SK-MEL-5 (cell line): ENCODE measurements at places on chromosomes 7 and 10. TPM values are rescaled to one million over a fixed set of nuclear protein-coding genes. Genes with fewer than 3 reads are reported as not detected.

DNA sequence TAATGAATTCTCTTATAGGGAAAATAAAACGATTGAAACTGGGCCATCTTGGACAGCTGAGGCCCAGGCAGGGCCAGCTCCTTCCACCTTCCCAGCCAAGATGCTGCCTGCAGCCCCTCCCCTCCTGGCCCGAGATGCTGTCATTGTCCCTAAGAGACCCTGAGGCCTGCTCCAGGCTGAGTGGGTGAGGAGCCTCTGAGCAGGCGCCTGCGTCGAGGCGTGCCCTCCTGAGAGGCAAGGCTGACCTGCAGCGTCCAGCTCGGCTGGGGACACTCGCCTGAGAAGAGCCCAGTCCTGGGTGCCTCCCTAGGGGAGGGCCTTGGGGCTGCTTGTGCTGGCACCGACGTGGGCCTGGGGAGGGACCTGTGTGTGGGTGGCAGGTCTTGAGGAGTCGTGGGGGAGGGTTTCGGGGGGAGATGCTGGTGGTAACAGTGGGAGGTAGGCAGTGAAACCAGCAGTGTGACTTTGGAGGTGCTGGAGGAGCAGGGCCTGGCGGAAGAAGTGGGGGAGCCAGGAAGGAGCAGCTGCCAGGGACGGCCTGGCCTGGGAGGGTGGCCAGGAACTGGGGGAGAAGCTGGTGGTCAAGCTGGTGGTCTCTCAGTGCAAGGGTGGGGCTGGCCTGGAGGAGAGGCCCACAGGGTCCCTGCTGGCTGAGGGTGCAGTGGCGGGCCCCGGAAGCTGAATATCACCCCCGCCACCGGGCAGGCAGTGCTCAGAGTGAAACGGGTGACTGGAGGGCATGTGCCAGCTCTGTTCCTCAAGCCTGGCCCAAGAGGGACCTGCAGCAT lies 7.9 kb downstream of the GPR146 start:
- no peak for DNase-seq

DNA sequence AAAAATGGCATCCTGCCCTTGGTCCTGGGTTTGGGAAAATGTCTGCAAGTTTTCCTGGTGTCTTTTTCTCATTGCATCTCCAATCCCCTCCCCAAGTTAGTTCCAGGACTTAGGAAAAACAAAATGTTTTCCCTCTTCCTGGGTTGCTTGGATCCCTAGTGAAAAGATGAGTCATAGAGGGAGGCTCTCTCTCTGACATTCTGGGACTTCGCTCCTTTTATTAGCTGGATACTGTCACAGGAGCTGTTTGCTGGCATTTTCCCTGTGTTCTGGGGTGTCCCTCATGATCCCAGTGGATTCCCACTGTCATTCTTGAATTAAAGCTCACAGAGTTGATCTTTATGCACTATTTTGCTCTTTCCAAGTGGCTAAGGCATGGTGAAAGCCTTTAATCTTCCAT lies 316.4 kb upstream of the MBL2 start:
- DNase-seq = no peak

DNA sequence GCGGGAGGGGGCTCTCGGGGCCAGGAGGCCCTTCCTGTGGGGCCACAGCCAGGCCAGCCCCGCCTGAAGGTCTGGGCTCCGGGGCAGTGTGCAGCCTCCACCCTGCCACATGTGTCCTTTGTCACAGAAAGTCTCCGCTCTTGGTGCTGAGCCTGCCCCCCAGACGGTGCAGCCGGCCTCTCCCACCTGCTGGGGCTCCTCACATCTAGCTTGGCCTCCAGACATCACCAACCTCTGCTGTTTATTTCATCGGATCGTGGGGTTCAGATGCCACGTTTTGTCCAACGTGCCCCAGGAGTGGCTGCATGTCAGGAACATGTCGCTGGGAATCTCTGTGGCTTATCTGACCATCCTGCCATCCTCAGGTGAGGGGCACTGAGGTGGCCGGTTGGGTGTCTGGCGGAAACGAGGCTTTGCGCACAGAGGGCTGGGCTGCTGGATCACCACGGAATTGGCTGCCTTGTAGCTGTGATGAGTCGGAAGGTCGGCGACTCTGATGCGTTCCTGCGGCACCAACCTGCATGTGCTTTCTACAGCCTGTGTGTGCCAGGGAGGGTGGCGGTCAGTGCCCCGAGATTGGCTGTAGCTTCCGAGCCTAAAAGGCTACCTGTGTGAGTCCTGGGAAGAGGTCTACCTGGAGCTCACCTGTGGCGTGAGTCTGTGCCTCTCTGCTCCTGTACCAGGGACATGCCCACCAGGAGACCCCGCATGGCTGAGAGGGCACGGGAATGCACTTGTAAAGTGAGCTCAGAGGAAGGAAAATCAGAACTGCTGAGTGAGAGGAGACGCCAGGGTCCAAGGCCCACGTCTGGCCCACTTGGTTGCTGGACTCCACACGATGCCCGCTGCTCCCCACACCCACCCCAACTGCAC lies 316.4 kb downstream of the DNAJB6 start:
- no peak for DNase-seq

DNA sequence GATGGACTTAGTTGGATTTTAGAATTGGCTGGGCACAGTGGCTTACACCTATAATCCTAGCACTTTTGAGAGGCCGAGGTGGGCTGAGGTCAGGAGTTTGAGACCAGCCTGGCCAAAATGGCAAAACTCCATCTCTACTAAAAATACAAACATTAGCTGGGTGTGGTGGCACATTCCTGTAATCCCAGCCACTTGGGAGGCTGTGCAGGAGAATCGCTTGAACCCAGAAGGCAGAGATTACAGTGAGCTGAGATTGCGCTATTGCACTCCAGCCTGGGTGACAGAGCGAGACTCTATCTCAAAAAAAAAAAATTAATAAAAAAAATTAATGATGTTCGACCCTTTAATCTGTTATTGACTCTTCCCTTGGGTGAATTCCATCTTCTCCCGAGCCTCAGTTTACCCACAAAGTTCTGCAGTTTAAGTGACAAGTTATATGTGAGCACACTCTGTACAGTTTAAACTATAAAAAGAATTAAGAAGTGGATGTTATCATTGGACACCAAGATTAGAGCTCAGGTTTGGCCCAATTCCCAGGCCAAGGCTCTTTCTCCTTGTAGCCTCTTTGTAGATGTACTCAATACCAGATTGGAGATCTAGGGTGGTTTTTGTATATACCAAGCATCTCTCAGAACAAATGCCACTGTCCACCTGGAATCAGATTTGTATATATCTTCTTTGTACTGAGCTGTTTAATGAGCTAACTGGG lies 15.0 kb downstream of the KAT6B start:
- no peak for DNase-seq

DNA sequence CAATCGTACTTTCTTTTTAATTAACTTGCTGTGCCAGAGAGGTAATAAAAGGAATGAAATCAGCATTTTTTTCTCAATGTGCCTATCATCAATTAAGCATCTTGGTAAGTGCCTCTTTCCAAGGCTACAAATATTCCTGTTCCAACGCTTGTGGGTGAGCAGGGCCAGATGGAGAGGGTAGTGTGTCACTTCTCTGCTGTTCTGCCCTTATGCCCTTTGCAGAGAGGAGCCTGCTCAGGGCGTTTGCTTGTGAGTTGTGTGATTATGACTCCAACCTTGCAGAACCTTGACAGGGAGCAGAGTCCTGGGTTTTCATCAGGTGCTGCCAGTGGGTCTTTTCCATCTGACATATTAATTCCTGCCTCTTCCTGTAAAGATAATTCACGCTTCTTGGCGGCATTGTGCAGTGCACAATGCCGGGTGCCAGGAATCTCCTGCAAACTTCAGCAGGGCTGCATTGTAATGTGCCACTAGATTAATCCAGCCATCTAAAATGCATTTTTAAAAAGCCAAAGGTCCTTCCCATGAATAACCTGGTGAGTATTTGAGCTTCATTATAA lies 234.4 kb downstream of the ARHGAP12 start:
- no peak for DNase-seq

DNA sequence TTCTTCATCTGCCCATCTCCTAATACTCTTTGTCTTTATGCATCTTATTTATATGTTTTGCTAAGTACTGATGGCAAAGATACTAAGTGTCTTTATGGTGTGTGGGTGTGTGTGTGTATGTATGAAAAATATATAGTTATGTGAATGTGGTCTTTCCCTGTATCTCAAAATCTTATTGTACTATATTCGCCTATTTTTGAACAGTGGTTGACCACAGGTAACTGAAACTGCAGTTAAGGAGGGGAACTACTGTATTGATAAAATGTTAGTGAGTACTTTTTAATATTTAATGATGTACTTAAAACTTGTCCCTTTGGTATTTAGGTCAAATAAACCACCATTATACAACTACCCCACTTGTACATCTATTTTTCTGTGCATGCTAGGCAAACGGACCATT lies 85.9 kb downstream of the ADD3 start:
- no peak for DNase-seq

GRCh38 chr10:44925811-44926750 lies 14.9 kb downstream of the TMEM72 start:
- DNase-seq = no peak

DNA sequence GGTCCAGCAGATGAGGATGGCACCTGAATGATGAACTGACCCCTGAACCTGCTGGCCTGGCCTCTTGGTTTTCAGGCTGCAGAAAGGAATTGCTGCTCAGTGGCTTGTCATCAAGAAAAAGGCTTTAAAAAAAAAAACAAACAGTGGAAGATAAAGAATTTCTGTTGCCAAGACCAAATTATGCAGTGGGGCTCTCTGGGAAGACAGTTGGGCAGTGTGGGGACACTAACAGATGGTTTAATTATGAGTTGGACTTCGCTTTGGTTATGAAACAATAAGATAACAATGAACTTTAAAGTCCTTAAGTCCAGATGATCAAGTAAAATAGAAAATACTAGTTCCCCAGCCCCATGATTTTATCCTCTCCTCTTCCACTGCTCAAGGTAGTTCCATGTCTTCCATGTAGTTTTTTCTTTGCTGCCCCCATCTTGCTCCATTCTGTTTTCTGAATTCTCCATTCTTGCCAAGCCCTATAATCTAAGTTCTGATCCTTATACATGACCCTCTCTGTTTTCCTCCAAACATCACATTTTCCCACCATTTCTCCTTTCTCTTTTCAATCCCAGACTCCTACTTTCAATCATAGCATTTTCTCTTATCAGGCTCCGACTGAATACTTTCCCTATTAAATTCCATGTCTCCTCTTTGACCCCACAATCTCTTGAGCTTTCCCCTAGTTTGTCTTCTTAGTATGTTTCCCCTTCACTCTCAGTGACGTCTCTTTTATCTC lies 52.6 kb downstream of the ANK3 start:
- DNase-seq = no peak

GRCh38 chr10:58414270-58415041 lies 29.2 kb downstream of the TFAM start:
- peak; percentile 73 for DNase-seq

GRCh38 chr7:44272981-44273380 lies 52.4 kb downstream of the CAMK2B start:
- no peak for DNase-seq

DNA sequence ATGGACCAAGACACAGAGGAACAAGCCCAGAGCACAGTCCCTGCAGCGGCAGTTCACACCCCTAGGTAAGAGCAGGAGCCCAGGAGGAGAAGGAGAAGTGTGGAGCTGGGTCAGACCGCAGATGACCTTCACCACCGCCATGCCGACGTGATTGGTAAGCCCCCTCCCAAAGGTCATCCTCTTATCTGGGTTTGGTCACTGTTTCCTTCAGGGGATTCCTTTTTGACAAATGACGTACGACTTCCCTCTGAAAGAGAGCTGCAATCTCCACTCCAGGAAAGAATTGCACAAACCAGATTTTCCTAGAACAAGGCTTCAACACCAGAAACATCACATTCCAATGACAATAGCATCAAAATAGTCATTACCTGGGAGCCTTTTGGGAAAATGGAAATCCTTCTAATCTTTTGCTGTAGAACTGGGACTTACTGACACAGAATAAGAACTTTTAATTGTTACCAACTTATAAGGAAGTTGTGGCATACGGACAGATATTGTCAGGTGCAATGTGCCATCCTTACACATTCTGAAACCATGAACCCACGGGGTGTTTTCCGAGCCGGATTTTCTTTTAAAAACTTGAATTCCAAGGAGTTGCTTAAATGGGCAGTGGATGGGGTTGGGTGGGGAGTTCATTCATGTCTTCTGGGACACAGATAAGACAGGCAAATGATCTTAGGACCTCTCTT lies 20.8 kb upstream of the ADAM12 start:
- DNase-seq = no peak

DNA sequence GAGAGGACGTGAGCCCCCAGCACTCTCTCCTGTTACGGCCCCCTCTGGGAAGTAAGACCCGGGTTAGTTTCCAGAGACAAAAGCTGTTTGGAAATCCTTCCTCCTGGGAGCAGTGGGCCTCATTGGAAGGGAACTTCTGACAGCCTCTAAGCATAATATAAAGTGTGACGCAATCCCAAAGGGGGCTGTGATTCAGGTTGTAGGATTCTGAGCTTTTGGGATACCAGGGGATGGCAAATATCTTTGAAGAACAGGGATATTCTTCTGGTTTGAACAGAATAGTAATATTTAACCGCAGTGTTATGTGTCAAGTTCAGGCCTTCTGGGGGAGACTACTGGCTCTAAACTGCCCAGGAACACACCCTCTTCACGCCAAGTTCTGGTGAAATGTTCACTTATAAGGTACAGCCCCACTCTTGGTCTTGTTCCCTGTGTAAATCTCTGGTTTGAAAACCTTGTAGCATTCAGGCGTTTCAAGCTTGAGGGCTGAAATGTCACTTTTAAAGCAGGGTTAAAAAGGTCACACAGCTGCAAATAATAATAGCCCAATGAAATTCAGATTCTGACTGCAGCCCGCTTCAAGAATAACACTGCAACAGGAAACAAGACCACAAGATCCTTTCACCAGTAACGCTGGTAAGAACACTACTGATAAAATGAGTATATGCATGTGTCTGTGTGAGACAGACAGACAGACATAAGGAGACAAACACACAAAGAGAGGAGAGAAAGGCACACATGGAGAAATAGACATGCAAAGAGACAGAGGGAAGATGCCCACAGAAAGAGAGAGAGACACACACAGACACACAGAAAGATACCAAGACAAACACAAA lies 69.0 kb downstream of the CREB5 start:
- DNase-seq = no peak

The LEP gene
- total RNA-seq = not detected in 2 replicates

The ZNF365 gene
- total RNA-seq = 1.0 and 1.6 TPM in 2 replicates

The ODAD2 gene
- total RNA-seq = 0.61 TPM in 1 of 2 replicates, not detected in the other

The MKI67 gene
- 11.7 and 21.6 TPM in 2 replicates for total RNA-seq

The FLNC gene
- 0.05 and 0.11 TPM in 2 replicates for total RNA-seq

The SCIN gene
- 0.34 and 0.59 TPM in 2 replicates for total RNA-seq

The KCNIP2 gene
- total RNA-seq = 1.1 and 1.6 TPM in 2 replicates

The SORCS3 gene
- 0.03 and 0.05 TPM in 2 replicates for total RNA-seq

The HMX3 gene
- 0.32 and 1.6 TPM in 2 replicates for total RNA-seq

The AQP1 gene
- 0.03 and 0.08 TPM in 2 replicates for total RNA-seq

The H2BK1 gene
- not detected in 2 replicates for total RNA-seq
